ENCODE measurements at places on chromosomes 13 and 19.

DNA sequence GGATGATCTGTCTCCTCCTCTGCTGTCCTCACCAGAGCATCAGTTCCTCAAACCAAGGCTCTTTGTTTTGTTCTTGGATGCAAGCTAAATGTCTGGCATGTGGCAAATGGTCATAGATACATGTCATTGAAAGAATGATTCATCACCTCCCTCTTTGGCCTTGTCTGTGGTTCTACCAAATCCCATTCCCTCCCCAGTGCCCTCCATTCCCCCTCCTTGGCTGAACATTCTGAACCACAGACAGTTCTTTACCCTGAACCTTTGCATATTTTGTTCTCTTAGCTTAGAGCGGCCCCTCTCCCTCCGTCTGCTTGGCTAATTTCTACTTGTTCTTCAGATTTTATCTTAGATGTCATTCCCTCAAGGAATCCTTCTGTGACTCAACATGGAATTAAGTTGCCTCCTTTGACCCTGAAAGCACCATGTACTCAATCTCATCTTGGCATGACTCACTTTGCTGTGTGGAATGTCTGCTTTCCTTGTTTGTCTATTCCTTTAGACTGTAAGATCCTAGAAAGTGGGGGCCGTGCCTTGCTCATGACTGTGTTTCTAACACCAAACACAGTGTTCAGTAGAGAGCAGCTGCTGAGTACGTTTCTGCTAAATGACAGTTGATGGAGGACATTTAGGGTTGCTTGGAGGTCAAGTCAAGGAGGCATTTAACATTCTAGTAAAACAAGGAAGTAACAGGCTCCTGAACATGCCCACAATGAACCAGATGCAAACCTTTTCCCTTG, 8.1 kb downstream of the ALOX5AP start:
- DNase-seq, result no peak

GRCh38 chr13:27667946-27668345, 46.3 kb downstream of the POLR1D start:
- no peak for DNase-seq

GRCh38 chr13:30832845-30833332, 73.2 kb upstream of the MEDAG start:
- peak; percentile 95 for DNase-seq

DNA sequence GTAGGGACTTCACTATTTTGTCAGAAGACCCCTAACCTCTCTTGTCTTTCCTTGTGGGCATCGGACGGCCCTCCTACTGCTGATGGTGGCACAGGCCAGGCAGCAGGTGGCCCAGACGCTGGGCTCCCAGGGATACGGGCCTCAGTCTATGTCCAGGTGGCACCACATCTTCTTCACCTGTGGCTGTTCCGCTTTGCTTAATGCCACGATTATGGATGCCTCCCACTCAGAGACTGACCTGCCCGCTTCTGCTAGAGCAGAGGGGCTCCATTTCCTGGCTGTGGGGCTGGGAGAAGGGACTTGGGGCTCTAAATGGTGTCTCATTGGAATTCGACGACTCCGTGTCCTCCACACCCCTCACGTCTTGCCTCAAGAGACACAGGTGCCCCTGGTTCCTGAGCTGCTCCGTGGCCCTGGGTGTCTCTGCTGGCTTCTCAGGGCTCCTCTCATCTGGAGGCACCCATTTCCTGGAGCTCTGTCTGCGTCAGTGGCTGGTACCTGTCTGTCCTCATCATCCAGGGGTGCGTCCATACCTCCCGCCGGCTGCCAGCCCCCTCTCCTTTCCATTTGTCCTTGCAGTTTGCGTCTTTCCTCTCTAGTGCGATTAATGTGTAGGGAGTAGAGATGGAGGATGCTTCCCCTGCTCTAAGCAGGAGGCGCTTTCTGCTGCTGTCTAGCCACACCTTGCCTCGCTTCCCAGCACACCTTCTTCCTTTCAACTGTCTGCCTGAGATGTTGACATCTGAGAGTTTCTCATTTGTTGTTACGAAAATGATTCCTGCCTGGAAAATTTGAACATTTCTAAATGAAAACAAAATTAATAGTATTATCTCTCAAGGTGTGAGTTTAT, 63.4 kb downstream of the TEX29 start:
- no peak for DNase-seq

DNA sequence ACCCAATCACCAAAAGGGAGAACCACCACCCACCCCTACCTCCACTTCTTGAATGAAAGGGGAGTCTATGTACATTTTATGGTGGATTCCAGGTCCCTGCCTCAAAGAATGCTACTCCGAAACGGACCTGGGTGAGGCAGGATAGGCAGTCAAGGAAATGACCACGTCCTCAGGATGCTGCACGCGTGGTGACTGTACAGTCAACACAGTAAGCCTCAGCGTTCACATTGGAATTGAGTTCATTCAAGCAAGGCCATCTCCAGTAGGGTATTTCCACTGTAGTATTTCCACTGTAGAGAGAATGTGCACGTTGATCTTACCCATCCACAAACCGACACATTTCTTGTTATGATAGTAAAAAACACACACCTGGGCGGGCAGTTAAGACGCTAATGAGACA, 16.9 kb downstream of the ZSCAN5C start:
- DNase-seq, result no peak

- no peak for DNase-seq
Measured at GRCh38 chr19:4707956-4708650, 15.5 kb downstream of the DPP9 start.

- no peak for DNase-seq
Measured at GRCh38 chr19:4181053-4181508, 1.3 kb downstream of the SIRT6 start.

GRCh38 chr13:93984876-93985275, 494.6 kb downstream of the DCT start:
- DNase-seq, result no peak

DNA sequence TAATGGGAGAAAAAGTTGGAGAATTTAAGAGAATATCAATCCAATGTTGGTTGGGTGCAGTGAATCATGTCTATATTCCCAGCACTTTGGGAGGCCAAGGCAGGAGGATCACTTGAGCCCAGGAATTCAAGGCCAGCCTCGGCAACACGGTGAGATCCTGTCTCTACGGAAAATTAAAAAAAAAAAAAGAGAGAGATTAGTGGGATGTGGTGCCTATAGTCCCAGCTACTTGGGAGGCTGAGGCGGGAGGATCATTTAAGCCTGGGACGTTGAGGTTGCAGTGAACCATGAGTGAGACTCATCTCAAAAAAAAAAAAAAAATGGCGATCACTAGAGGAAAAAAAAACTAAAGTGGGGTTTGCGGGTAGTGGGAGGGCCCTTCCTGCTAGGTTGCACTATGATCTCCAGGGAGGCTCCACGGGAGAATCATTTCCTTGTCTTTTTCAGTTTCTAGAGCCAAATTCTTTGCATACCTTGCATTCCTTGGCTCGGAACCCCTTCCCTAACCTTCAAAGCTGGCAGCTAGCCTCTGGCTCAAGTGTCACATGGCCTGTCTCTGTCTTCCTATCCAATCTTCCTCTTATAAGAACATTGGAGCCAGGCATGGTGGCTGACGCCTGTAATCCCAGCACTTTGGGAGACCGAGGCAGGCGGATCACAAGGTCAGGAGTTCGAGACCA, 5.8 kb upstream of the ERCC2 start:
- DNase-seq, result no peak

DNA sequence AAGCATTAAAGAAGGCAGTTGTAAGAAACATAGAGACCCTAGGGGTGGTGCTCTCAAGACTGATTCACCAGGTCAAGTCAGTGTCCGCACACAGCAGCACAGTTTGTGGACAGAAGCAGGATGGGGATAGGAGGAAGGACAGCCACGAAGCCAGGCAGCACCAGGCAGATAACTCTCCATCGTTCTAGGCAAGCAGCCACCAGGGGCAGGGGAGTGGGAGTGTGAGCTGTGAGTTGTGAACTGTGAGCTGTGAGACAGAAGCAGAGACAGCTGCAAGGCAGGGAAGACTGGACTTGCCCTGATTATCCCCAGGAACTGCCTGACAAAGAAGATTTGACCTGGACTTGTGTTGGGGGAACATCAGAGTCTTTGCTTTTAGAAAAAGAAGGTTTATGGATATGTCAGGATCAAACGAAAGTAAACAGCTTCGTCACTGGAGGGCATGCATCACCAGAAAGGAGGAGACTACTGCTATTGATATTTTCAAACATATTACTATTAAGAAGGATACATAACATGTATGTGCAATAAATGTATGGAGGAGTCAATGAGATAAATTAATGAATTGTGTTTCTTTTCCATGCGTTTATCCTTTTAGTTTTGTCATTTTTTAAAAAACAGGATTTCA, 286.1 kb downstream of the IRS2 start:
- no peak for DNase-seq

Measured in NCI-H2081 (cell line).